Mucosa of descending colon (tissue), 3 donors: ENCODE measurements at places on chromosomes 16 and 17. TPM values are rescaled to one million over a fixed set of nuclear protein-coding genes. Genes with fewer than 3 reads are reported as not detected.

DNA sequence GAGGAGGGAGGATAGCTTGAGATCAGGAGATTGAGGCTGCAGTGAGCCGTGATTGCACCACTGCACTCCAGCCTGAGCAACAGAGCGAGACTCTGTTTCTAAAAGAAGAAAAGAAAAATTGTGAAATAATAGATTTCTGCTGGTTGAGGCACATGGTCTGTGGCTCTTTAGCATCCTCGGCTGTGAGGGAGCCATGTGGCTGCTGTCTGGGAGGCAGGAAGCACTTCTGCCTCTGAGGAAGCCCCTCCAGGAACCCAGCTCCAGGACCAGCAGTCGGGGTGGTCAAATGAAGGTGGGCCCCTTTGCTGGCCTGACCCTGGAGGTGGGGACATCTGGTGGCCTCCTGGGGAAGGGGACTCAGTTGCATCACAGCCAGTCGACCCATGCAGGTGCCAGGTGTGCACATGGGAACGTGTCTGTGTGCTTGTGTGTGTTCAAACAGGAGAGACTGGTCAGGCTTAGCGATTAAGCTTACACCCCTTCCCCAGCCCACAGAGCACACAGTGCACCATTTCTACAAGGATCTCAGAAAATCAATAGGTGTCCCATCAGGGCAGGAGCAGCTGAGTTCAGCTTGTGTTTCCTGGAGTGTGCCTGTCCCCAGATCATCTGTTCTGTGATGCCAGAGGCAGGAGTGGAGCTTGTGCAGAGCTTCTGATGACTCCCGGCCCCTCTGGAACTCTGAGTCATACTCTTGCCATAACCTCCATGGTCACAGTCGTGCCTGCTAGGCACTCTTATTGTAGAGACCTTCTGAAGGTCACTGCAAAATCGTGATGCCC lies 24.3 kb upstream of the MGAT5B start:
- DNase-seq = no peak

GRCh38 chr16:1963806-1964505 lies 670 bp downstream of the RPS2 start:
- no peak for DNase-seq

Gene CRYM
- 9.5 TPM for total RNA-seq

DNA sequence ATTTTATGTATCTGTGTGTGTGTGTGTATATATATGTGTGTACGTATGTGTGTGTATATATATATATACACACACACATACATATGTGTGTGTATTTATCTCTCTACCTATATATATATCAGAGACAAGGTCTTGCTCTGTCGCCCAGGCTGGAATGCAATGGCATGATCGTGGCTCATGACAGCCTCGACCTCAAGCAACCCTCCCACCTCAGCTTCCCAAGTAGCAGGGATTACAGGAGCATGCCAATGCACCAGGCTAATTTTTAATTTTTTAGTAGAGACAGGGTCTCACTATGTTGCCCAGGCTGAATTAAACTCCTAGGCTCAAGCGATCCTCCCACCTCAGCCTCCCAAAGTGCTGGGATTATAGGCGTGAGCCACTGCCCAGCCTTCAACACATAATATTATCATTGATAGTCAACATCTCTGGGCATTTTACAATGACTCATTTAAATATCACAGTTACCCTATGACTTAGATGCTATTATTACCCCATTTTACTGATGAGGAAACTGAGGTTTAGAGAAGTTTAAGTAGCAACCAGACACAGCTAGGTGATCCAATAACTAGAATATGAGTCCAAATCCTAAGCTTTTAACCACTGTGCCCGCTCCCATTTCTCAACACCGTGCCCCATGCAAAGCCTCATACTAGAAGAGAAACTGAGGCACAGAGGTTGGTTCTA lies 24.3 kb downstream of the G6PC3 start:
- DNase-seq = no peak

Gene CCNF
- total RNA-seq = 12.7 TPM

DNA sequence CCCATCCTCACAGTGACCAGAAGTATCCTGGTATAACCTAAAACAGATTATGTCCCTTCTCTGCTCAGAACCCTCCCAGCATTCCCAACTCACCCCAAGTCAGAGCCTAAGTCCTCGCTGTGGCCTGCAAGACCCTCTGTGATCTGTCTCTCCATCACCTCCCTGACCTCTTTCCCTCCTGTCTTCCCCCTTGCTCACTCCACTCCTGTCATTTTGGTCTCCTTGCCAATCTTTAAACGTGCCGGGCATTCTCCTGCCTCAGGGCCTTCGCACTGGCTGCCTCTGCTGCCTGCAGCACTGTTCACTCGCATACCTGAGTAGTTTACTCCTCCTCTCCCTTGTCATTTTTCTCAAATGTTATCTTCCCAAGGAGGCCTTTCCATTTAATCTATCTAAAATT lies 97.7 kb downstream of the GSG1L start:
- DNase-seq = no peak

DNA sequence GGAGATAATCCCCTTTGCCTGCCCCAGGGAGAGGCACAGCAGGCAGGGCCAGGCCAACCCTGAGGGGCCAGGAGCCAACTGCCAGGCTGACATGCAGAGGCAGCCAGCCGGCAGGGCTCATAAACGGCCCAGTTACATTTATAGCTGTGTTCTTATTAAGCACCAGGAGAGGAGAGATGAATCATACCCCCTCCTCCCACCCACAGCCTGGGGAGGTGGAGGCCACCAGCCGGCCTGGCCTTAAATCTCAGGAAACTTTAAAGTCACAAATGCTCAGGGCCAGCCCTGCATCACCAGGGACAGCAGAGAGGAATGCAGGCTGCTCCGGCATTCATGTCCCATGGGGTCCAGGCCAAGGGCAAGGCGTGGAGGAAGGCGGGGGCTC lies 177.2 kb downstream of the TMEM132E start:
- DNase-seq = no peak

DNA sequence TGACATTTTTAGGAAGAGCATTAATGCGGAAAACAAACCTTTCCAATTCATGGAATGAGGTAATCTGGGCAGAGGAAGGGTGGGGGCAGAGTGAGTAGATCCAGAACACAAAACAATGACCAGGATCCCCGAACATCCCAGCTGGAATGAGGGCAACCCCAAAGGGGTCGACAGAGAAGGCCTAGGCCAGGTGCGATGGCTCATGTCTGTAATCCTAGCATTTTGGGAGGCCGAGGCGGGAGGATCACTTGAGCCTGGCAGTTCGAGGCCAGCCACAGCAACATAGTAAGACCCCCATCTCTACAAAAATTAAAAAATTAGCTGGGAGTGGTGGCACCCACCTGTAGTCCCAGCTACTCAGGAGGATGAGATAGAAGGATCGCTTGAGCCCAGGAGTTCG lies 64.7 kb downstream of the ZFHX3 start:
- no peak for DNase-seq

Gene GGT6
- total RNA-seq = 98.0 TPM

Gene C17orf78
- not detected for total RNA-seq

- DNase-seq = no peak
Observed at GRCh38 chr16:84427553-84427952, 59.2 kb downstream of the ATP2C2 start.

Gene ABCC12
- total RNA-seq = not detected

Gene EVPLL
- not detected for total RNA-seq

GRCh38 chr16:85477801-85478363 lies 135.2 kb upstream of the GSE1 start:
- DNase-seq = no peak

DNA sequence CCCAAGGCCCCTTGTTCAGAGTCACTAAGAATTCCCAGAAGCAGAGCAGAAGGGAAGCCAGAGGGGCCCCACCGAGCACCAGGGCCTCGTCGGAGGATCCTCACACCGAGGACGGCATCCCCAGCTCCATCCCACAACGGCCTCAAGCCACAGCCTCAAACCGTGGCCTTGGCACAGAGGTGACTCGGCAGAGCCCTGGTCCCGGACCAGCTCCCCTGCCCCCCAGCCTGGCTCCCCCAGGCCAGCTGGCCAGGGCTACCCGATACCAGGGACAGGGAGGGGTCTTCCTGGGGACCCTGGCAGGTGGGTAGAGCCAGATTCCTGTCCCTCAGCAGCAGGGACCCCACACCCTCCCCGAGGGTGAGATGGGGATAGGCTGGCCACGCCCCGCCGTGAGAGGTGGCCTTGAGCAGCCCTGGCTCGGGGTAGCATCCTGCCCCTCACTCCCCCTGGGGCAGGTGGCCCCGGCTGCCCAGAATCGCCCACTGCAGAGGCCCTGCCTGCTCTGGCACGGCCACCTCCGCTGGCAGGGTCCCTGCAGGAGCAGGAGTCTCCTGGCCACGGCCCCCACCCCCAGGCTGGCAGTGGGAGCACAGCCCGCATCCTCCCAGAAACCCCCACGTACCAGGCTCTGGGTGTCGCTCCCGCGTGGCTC lies 5.6 kb upstream of the PVALEF start:
- no peak for DNase-seq

Gene SSTR5
- total RNA-seq = not detected

DNA sequence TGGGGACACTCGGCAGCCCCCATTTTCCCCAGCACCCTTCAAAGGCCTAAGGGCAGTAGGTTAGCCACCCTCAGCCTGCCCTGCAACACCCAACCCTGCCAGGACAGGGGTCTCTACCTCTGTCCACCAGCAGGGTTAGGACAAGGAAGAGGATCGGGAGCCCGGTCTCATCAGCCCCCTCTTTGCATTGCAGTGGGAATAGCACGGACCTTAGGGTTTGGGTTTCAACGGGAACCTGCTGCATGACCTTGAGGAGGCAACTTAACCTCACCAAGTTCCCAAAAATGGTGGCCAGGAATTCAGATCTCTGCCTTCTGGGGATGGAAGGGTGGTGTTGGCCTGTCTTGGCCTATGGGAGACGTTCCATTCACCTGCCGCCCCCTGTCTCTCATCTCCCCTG lies 20.2 kb upstream of the SPPL2C start:
- DNase-seq = no peak

Gene STH
- not detected for total RNA-seq

GRCh38 chr16:82301146-82301755 lies 131.2 kb upstream of the MPHOSPH6 start:
- no peak for DNase-seq

- DNase-seq = no peak
Observed at GRCh38 chr16:86680661-86681030, 102.3 kb downstream of the FOXL1 start.
